ENCODE measurements at places on chromosomes 16 and 17.

GRCh38 chr17:4247971-4248388, 15.8 kb downstream of the ANKFY1 start:
- DNase-seq = no peak

DNA sequence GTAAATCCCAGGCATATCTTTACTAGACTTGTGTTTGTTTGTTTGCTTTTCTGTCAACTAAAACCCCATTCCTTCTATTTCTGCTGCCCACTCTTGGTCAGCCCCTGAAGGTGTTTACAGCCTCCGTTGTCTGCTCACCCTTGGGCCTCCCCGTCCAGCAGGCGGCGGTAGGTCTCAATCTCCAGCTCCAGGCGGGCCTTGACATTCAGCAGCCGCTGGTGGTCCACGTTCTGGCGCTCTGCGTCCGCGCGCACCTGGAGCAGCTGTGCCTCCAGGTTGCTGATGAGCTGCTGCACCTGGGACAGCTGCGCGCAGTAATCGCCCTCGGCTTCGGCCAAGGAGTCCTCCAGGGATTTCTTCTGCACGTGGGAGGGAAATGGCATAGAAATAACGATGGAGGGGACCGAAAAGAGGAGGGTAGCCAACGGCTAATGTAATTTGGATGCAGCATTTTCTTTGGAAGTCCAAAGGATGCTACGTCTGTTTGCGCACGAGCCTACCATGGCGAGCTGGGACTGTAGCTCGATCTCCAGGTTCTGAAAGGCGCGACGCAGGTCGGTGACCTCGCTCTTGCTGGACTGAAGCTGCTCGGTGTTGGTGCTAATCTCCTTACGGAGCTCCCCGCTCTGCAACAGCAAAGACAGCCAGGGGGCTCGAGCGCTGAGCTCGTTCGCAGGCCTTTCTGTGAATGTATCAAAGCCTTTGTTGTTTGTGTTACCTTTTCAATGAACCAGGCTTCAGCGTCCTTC, 3.9 kb downstream of the KRT12 start:
- DNase-seq = peak; percentile 54

- no peak for DNase-seq
Measured at GRCh38 chr16:86885139-86885538, 306.8 kb downstream of the FOXL1 start.

GRCh38 chr17:12097326-12097725, 76.6 kb downstream of the MAP2K4 start:
- no peak for DNase-seq

DNA sequence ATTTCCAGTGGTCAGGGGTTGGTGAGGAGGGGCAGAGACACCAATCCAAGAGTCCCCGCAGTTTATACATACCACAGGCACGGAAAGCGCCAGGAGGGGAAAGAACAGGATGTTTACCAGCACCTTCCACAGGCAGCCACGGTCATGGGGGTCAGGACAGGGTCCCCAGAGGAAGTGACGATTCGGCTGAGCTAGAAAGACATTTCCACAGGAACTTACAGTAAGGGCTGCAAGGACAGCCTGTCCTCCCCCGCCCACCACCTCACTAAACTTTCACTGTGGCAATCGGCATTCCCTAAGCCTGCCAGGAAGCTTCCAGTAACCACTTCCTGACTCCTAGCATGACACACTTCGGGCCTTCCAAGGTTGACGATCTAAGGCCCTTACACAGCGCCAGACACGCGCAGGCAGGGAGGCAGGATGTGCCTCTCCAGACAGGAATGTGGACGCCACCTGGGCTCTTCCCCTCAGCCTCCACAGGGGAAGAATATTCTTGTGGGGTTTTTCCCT, 1.2 kb upstream of the MT2A start:
- DNase-seq = no peak

DNA sequence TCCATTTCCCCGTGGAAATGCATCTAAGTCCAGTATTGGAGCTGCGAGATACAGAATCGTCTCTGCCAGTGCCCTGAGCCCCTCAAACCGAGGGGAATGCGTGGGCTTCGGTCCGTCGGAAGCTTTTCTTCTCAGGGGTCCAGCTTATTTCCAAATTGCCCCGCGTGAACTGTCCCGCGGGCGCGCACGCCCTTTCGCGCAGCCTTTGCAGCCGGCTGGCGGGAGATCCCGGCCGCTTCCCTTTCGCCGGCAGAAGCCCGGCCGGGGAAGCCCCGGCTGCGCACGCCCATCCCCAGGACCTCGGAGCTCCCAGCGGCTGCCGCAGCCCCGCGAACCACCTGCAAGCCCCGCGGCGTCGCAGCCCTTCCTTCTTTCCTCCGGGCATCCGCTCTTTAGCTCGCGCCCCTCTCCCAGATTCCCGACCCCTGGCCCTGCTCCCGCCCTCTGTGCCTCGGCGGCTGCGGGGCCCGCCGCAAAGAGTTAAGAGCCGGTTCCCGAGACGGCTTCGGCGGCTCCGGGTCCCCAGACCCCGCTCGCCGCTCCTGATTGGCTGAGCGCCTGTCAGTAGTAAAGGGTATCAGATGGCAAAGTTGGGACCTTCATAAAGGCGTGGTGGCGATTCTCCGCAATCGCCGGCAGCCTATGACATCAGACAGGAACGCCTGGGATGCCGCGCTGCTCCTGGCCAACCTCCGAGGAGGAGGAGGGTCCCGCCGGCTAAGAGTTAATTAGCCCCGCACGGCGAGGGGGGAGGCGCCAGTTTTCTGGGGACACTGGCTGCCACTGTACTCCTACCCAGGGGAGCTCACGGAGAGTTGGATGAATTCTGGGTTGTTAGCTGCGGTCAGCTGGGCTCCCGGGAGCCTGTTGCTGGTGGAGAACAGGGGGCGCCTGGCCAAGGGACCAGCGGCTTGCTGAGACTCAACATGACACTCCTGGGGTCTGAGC, at the start of gene MYOCD:
MYOCD (plus strand) TSS at position 628 of the 948 bp plus-strand sequence; CDS start at position 927, 299 bp downstream.
- DNase-seq = no peak

DNA sequence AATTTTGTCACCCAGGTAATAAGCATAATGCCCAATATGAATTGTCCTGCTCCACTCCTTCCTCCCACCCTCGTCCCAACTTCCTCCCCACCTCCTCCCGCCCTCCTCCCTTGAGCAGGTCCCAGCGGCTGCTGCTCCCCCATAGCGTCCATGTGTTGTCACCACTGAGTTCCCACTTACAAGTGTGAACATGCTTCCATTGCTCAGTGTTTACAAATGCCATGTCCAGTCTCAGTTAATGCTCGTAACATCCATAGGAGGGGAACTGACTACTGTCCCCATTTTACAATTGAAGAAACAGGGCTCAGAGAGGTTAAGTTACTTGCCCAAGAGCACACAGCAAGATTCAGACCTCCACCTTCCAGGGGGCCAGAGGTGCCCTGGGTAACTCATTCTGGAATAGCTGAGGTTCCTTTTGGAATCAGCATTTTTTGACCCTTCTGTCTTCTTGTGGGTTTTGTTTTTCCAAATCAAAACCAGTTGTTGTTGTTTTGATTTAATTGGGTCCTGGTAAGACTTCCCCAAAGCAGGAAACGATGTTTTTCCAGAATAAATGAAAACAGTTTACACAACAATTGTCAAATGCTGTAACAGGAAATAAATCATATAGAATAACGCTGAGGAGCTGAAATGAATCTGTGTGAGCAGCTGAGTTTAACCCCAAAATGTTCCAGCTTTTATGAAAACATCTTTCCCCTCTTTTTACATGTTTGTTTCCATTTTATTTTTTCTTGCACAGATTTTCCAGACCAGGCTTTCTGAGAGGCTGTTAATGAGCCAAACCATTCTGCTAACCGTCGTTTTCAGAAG, 73.9 kb downstream of the ZDHHC7 start:
- DNase-seq = no peak

- DNase-seq = no peak
Measured at GRCh38 chr16:4915226-4915761, 21.7 kb downstream of the PPL start.

GRCh38 chr16:17238285-17239028, 232.3 kb downstream of the XYLT1 start:
- DNase-seq = no peak

- no peak for DNase-seq
Measured at GRCh38 chr16:17567455-17567854, 96.7 kb upstream of the XYLT1 start.

DNA sequence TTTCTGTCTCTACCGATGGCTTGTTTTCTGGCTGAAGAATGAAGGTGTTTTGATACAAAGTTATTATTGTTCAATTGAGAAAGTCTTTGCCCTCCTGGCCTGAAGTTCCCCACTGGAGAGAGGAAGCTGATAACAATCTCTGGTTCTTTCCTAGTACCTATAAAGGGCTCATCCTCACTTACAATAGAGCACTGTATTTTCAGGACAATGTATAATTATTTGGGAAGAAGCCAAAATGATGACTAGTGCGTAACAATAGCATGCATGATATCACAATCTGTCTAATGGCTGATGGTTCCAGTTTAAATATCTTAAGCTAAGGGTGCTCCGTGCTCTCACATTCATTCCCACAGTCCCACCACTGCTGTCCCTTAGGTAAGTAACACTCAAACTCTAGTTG, 230.7 kb downstream of the IRX3 start:
- no peak for DNase-seq

GRCh38 chr17:21460358-21460757, 84.2 kb downstream of the KCNJ12 start:
- DNase-seq = no peak

- peak; percentile 100 for DNase-seq
Measured at GRCh38 chr17:8185582-8186445, 4.2 kb downstream of the BORCS6 start.

DNA sequence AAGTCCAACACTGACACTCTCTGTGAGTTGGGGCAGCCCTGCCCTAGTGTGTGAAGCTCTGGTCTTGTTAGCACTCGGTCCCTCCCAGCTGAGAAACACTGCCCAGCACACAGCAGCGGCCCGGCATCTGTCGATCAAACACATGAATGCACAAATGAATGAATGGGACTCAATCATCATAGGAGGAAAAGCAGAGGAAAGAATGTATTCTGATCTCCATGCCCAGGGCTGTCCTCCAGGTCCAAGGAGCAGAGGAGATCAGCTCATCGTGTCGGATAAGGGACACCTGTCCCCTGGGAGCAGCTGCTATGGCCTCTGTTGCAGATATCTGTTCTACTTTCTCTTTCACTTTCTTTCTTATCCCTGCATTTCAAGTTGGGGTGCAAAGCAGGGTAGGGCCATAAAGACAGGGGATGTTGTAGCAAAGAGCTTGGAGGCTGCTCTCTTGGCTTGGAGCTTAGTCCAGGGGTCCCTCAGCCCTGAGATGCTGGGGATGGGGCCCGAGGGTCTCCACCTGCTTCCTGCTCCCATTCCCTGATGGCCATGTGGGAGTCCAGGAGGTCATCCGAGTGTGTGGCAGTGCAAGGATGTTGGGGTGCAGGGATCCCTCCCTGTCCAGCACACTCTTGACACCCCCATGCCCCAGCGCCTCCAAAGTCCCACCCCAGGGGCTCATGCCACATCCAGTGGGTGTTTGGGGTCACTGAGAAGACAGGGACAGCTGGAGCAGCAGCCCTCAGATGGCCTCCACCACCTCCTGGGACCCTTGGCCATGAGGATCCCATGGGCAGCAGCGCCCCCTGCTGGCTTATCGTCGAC, 88.2 kb downstream of the IRF8 start:
- peak; percentile 87 for DNase-seq

DNA sequence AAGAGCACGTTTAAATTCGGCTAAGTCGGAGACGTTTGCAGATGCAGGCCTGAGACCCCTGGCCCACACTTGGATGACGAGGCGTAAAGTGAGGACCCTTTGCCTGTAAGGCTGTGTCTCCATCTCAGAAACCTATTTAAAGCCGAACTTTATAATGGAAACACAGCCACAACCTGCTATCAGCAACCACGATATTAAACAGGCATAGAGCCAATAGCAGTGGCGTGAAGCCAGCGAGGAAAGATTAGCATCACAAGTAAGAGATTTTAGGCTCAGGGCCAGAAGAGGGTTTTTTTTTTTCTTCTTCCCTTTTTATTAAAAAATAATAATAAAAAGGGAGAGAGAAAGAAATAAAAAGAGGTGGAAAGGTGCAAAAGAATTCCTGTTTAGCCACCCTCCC, 111.3 kb upstream of the NOL11 start:
- DNase-seq = no peak

DNA sequence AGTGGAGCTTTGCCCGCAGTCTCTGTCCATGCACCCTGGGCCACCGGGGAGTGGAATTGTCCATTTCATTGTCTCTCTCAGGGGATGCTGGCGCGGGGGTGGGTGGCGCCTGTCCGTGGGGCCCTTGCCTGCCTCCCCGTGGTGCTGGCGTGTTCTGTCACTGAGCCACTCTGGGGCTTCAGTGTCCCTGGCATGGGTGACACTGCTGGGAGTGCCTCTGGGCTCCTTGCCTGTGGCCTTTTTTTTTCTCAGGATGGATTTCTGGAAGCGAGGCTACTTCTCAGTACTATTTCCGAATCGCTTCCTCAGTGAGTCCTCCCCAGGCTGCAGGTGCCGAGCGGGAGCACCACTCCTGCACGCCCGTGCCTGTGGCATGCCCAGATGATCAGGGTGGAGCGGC, 55.0 kb downstream of the PDPK1 start:
- no peak for DNase-seq

GRCh38 chr17:1108478-1108764, 71.4 kb downstream of the ABR start:
- peak; percentile 61 for DNase-seq

- no peak for DNase-seq
Measured at GRCh38 chr16:80573700-80574120, 32.9 kb downstream of the DYNLRB2 start.

DNA sequence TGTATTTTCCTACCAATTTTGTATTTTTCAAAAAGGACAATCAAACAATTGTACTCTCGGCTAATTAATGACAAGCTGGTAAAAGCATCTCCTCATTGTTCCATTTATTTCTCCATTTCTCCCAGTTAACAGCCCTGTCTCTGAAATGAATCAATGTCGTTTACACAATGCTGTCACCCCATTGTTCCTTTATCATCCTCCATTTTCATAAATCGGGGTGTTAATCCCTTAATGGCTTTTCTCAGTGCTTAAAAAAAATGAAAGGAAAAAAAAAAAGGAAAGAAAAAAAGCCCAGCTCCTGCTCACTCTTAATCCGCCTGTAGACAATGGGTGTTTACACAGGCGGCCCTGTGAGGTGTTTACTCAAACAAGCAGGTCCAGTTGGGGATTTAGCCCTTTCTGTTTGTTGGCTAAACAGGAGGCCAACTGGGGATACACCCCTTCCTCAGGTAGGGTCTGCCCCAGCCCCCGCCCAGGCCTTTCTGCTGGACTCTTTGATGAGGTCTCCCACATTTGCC, 86.8 kb upstream of the SALL1 start:
- DNase-seq = no peak

DNA sequence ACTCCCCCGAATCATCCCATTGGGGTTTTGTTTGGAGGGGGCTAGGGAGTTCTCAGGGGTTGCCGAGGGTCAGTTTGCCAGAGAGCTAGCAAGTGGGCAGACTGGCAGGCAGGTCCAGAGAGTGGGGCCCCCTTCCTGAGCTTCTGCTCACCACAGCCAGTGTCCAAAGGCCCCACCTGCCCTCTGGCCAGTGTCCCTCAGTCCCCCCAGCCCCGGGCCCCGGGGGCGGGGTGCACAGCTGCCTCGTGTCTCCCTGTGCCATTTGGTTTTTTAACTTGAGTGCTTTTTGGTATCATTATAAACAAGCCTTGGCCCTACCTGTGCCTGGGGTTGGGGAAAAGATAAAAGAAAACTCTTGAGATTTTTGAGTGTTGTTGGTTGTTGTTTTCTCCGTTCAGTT, 91.8 kb downstream of the CCDC182 start:
- DNase-seq = no peak
